ENCODE measurements at places on chromosomes 16 and 17. TPM values are rescaled to one million over a fixed set of nuclear protein-coding genes. Genes with fewer than 3 reads are reported as not detected.

The CHST4 gene
- polyA plus RNA-seq = not detected

The TMEM114 gene
- not detected for polyA plus RNA-seq

The HOXB4 gene
- polyA plus RNA-seq = not detected

The KRTAP2-3 gene
- polyA plus RNA-seq = not detected

The SULT1A1 gene
- polyA plus RNA-seq = 0.90 TPM

The DLX4 gene
- polyA plus RNA-seq = 0.21 TPM

The RNF112 gene
- polyA plus RNA-seq = not detected

The KCNG4 gene
- not detected for polyA plus RNA-seq

The ERI2 gene
- 1.3 TPM for polyA plus RNA-seq

The RND2 gene
- 0.22 TPM for polyA plus RNA-seq

The PRPSAP2 gene
- 40.1 TPM for polyA plus RNA-seq

The KRTAP9-8 gene
- polyA plus RNA-seq = not detected

DNA sequence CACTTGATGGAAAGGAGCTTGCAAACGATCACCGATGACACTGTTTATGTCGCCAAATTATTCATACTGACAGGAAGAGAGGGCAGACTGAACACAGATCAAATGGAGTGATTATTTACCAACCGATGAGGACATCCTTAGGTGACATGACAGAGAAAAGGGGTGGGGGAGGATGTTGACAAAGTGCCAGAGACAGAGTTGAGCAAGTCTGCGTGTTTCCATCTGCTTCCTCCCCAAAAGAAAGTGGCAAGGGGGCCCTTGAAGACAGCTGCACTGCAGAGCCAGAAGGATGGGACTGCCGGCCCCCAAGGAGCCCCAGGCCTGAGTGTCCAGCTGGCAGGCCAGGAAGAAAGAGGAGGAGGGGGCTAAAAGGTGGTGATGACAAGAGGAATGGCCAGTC, 191.0 kb upstream of the RPL38 start:
- peak overlapping the region; percentile 16 for H3K27ac ChIP-seq
- H3K4me3 ChIP-seq = no peak overlapping the region
- DNase-seq = no peak
- H3K27me3 ChIP-seq = peaks cover 53% of the 10 kb centered on the region

DNA sequence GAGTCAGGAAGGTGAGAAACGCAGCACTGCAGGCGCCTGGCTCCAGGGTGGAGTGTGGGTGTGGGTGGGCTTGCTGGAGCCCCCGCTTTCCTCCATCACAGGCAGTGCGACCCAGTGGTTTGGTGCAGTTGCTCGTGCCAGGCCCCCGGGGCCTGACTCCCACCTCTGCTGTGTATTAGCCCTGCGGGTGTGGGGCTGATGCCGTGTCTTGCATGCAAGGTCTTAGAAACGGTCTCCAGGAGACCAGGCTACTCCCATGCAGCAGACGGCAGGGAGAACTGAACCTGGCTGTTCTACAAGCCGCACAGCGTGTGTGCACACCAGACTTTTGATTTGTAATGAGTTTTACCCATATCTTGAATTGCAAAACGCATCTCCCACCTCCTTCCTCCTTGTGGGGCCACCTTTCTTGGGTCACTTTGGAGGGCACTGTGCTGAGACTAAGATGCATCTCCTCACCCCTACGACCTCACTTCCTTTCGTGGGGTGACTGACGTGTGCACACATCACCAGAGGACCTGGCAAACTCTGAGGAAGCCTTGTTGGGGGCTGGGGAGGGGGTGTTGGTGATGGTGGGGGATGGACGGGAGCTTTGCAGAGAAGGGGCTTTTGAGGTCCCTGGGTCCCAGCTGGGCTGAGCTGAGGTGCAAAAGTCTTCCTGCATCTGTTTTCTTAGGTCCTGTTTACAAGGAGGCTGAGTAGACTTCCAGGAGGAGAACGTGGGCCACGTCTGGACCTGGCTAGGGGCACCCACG, 101.8 kb upstream of the TNRC6C start:
- DNase-seq = no peak
- peak overlapping the region; percentile 10 for H3K4me3 ChIP-seq
- H3K36me3 ChIP-seq = no peaks in the 10 kb centered on the region
- peaks cover 53% of the 10 kb centered on the region for H3K27me3 ChIP-seq
- no peak overlapping the region for H3K27ac ChIP-seq
- H3K4me1 ChIP-seq = peaks cover 23% of the 10 kb centered on the region

- H3K4me1 ChIP-seq = peaks cover 10% of the 10 kb centered on the region
- H3K4me3 ChIP-seq = no peak overlapping the region
- peaks cover 37% of the 10 kb centered on the region for H3K27me3 ChIP-seq
- DNase-seq = no peak
These were observed 3.2 kb downstream of the HBM start for GRCh38 chr16:169014-169413.

- no peak overlapping the region for H3K27ac ChIP-seq
- H3K4me3 ChIP-seq = no peak overlapping the region
- peaks cover under 1% of the 10 kb centered on the region for H3K27me3 ChIP-seq
- no peaks in the 10 kb centered on the region for H3K36me3 ChIP-seq
- H3K4me1 ChIP-seq = no peaks in the 10 kb centered on the region
These were observed 634.8 kb downstream of the KCNJ2 start for GRCh38 chr17:70804161-70804560.

GRCh38 chr16:30570636-30571444, 674 bp downstream of the ZNF688 start:
- peak overlapping the region; percentile 96 for H3K4me3 ChIP-seq
- H3K36me3 ChIP-seq = no peaks in the 10 kb centered on the region
- H3K4me1 ChIP-seq = peaks cover 42% of the 10 kb centered on the region
- no peak for DNase-seq
- no peaks in the 10 kb centered on the region for H3K27me3 ChIP-seq
- peak overlapping the region; percentile 93 for H3K27ac ChIP-seq

GRCh38 chr17:75647921-75648320, 14.7 kb downstream of the SMIM5 start:
- H3K4me3 ChIP-seq = no peak overlapping the region
- no peak for DNase-seq
- H3K27me3 ChIP-seq = no peaks in the 10 kb centered on the region
- peaks cover 25% of the 10 kb centered on the region for H3K4me1 ChIP-seq

DNA sequence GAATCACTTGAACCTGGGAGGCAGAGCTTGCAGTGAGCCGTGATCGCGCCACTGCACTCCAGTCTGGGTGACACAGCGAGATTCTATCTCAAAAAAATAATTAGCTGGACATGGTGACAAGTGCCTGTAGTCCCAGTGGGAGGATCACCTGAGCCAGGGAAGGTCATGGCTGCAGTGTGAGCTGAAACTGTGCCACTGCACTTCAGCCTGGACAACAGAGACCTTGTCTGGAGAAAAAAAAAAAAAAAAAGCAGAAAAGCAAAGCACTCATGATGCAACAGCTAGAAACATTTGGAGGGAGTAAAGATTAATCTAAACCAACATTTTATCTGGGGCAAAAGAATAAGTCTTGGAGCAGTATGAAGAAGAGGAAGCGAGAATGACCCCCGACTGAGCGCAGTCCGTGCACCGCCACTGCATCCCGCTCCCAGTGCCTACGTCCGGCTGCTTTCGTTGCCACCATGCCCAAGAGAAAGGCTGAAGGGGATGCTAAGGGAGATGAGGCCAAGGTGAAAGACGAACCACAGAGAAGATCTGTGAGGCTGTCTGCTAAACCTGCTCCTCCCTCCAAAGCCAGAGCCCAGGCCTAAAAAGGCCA, 8.2 kb downstream of the PRPSAP1 start:
- H3K4me1 ChIP-seq = no peaks in the 10 kb centered on the region
- H3K27ac ChIP-seq = no peak overlapping the region
- no peak overlapping the region for H3K4me3 ChIP-seq
- no peaks in the 10 kb centered on the region for H3K27me3 ChIP-seq
- no peak for DNase-seq

DNA sequence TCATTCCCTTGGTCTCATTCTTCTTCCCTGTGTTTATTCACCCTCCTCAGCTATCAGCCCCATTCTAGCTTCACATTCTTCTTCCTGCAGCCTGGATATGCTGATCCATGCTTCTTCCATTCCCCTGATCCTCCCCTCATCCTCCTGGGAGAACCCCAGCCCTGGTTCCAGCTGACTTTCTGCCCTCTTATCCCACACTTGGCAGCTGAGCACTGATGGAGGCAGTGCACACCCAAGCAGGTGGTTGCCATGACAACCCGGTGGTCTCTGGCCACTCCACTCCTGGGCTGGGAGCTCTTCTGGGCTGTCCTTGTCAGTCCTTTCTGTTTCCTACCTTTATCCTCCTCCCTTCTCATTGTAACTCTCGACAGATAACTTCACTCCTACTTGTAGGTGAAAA, 16.7 kb upstream of the TUBG2 start:
- no peak for DNase-seq
- H3K4me1 ChIP-seq = no peaks in the 10 kb centered on the region
- H3K27ac ChIP-seq = no peak overlapping the region
- peaks cover 9% of the 10 kb centered on the region for H3K27me3 ChIP-seq

- H3K27me3 ChIP-seq = peaks cover 10% of the 10 kb centered on the region
- no peak overlapping the region for H3K27ac ChIP-seq
- no peak for DNase-seq
- H3K36me3 ChIP-seq = no peaks in the 10 kb centered on the region
- peaks cover 4% of the 10 kb centered on the region for H3K4me1 ChIP-seq
These were observed 4.5 kb downstream of the ZNF423 start for GRCh38 chr16:49851468-49851787.

- peaks cover 18% of the 10 kb centered on the region for H3K4me1 ChIP-seq
- no peak overlapping the region for H3K27ac ChIP-seq
- H3K27me3 ChIP-seq = peaks cover 1% of the 10 kb centered on the region
- no peak for DNase-seq
- H3K4me3 ChIP-seq = no peak overlapping the region
- no peaks in the 10 kb centered on the region for H3K36me3 ChIP-seq
These were observed 3.0 kb downstream of the RSAD1 start for GRCh38 chr17:50481648-50482047.

GRCh38 chr17:42287305-42287976, 857 bp upstream of the STAT5A start:
- H3K27ac ChIP-seq = peak overlapping the region; percentile 89
- DNase-seq = peak; percentile 40

- H3K27ac ChIP-seq = no peak overlapping the region
- no peaks in the 10 kb centered on the region for H3K36me3 ChIP-seq
- H3K4me1 ChIP-seq = peaks cover 11% of the 10 kb centered on the region
- no peak overlapping the region for H3K4me3 ChIP-seq
These were observed 34.1 kb upstream of the ENPP7 start for GRCh38 chr17:79696610-79696982.

DNA sequence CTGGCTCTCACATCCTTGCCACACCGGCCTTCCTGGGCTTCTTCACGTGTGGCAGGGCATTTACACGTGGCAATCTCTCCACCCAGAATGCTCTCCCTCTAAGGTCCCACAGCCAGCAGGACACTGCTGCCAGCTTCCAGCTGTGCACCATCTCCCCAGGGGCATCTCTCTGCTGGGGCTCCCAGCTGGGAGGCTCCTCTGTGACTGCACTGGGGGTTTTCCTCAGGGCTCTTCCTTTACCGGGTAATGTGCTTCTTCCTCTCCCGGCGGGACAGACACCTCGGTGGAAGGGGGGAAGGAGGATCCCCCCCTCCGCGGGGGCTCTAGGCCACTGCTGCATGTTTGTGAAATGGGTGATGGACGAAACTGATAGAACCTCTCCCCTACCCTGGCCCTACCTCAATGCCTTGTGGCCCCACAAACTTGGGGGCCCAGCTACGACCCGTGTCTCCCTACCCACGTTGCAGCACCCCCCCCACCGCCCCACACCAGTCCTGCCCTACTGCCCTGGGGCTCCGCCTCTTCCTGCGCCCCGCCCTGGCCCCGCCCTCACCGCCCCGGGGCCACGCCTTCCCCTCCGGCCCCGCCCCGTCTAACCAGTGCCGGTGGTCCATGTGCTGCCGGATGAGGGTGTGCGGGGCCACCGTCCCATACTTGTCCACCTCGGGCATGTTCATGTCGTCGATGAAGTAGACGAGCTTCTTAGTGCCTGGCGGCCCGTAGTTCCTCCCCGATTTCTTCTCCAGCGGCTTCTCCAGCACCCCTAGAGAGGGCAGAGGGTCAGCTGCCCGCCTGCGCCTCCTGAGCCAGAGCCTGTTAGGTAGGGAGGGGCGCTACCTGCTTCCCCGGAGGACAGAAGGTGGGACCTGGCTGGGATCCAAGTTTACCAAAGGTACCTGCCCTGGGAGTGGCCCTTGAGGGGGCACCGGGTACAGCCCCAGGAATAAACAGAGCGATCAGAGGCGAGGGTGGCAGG, 92.6 kb downstream of the DNAH17 start:
- DNase-seq = peak; percentile 48
- peaks cover 8% of the 10 kb centered on the region for H3K4me1 ChIP-seq
- H3K4me3 ChIP-seq = peak overlapping the region; percentile 90
- H3K27me3 ChIP-seq = peaks cover 13% of the 10 kb centered on the region
- peaks cover 7% of the 10 kb centered on the region for H3K36me3 ChIP-seq
- peak overlapping the region; percentile 79 for H3K27ac ChIP-seq

- no peaks in the 10 kb centered on the region for H3K4me1 ChIP-seq
- no peak for DNase-seq
- no peak overlapping the region for H3K27ac ChIP-seq
- H3K4me3 ChIP-seq = no peak overlapping the region
- no peaks in the 10 kb centered on the region for H3K36me3 ChIP-seq
These were observed 14.6 kb upstream of the KCTD13 start for GRCh38 chr16:29940656-29941055.

GRCh38 chr16:89925596-89926079, 2.5 kb downstream of the TUBB3 start:
- H3K4me3 ChIP-seq = peak overlapping the region; percentile 70
- peaks cover 10% of the 10 kb centered on the region for H3K27me3 ChIP-seq
- H3K4me1 ChIP-seq = peaks cover 34% of the 10 kb centered on the region

- peaks cover 32% of the 10 kb centered on the region for H3K4me1 ChIP-seq
- peaks cover 48% of the 10 kb centered on the region for H3K36me3 ChIP-seq
- peak overlapping the region; percentile 39 for H3K27ac ChIP-seq
- no peak overlapping the region for H3K4me3 ChIP-seq
These were observed 9.9 kb downstream of the NR1D1 start for GRCh38 chr17:40090237-40091119.

- no peaks in the 10 kb centered on the region for H3K4me1 ChIP-seq
- no peak overlapping the region for H3K4me3 ChIP-seq
- no peaks in the 10 kb centered on the region for H3K36me3 ChIP-seq
- H3K27ac ChIP-seq = no peak overlapping the region
These were observed 436.5 kb downstream of the HAPSTR1 start for GRCh38 chr16:9527976-9528375.

DNA sequence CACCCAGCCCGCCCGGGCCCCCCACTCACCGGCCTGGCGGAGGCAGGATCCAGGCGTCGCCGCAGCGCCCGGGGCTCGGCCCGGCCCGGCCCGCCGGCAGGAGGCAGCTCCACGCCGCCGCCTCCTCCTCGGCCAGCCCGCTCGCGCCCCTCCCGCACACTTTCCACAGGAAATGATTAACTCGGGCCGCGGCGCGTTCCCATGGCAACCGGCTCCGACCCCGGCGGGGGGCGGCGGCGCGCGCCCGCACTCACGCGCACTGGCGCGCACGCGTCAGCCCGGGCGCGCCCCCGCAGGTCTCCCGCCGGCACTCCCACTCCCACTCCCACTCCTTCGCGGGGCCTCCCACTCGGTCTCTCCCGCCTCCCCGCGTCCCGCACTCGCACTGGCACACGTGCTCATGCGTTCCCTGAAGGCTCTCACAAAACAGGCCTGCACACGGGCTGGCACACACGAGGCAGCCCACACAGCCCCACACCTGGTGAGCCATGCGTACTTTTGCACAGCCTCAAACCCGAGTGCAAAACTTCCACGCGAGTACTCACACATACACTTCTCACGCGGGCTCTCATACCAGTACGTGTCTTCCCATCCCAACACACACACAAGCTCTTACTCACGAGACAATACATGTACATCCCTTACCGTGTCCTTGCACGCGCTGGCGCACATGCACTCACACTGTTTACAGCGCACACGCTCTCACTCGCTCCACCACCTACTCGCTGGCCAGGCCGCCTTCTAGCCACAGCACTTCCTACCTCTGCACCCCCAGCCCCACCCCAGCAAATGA, at the start of gene KIFC3:
Gene KIFC3, minus strand, starts transcription at position 151 of the 793 bp plus-strand sequence. CDS start 4,248 bp downstream, outside the sequence.
- H3K36me3 ChIP-seq = peaks cover 10% of the 10 kb centered on the region
- H3K4me3 ChIP-seq = peak within 1 kb of the TSS; percentile 75
- H3K4me1 ChIP-seq = peaks cover 35% of the 10 kb centered on the region
- peaks cover 65% of the 10 kb centered on the region for H3K27me3 ChIP-seq
- DNase-seq = peak; percentile 27
- no peak within 1 kb of the TSS for H3K27ac ChIP-seq
